ENCODE measurements at places on chromosomes 4 and X.
A peak's percentile ranks its signal among the peaks of the same experiment; 100 is the strongest.

GRCh38 chrX:37488323-37488722, 83.1 kb upstream of the LANCL3 start:
- no peak for DNase-seq

DNA sequence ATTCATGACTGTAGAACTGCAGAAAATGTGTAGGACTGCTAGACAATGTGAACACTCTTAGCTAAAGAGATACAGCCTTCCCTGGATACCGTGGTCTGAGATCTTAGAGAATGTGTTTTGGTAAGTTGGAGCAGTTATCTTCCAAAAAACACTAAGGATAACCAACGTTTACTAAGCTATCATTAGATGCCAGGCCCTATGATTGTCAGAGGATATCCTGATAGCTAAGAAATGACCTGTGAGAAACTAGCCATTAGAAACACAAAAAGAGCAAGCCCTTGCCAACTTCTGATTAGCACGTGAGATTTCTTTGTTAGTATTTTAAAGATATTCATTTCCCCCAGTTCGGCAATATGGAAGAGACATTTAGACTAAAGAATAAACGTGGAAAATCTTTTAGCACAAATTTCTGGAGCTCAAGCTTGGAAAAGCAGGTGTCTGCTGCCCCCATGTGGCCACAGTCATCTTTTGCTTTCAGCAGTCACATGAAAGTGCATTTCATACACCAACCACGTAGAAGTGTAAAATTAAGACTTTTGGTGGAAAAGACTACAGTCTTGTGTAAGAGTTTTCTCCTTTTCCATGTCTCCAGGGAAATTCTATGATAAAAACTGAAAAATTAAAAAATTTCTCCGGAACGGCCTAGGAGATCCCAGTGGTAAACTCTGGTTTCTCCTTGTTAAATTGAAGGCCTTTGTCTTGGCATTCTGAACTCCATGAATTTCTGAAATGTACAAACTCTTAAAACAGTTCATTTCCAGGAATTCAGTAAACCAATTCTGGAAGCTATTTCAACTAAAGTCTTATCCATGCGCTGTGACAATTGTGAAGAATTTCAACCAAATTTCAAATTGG, 136.4 kb downstream of the ZNF674 start:
- peak; percentile 55 for DNase-seq

DNA sequence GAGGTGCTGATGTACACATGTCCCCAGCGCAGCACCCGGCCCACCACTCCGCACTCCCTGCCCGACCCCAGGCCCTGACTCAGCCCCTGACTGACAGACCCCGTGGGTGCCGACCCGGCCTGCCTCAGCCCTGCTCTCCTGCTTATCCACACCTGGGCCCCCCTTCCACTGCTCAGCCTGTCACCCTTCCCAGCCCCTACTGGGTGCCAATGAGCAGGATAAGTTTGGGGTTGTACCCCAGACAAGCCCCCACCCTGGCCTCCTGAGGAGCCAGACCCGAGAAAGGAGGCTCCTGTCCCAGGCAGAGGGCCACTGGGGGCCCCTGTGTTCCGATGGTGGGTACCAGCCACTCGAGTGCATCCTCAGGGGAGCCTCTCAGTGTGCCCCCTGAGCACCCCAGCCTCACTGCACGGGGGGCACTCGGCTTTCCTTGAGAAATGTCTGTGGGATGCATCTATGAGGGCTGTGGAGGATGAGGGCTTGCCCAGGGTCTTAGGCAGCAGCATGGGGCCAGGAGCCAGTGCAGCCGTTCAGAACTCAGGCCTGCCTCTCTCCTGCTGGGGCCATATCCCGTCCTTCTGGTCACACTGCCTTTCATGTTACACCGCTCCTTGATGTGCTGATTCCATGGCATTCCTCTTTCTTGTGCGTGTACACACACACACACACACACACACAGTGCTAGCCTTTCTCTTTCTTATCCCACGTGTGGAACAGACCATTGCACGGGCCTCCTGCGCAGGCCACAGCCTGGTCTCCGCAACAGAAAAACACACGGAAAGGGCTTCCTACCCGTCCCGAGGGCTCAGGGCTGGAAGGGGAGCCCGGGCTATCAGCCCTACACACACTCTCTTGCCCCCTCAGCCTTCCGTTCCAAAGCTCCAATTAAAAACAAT, 220.1 kb upstream of the PSAPL1 start:
- DNase-seq = no peak

GRCh38 chr4:162644346-162644745, 480.5 kb upstream of the FSTL5 start:
- DNase-seq = peak; percentile 91
